ENCODE measurements at places on chromosomes 7 and 10.

DNA sequence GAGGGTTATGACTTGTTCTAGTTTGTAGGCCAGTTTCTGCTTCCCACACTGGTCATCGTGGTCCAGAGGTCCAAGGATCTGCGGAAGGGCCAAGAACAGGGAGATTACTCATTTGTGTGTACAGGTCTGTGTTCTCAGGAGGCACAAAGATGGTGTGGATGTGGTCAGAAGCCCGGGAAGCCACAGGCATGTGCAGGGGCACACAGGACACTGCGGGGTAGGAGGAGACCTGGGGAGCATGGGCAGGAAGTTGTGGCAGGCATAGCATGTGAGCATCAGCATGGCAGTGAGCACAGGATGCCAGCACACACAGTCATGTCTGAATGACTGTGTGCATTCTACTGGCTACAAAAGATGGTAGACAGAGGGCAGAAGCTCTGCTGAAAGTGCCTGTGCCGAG, 445.8 kb downstream of the PLXNA4 start:
- DNase-seq = no peak

- DNase-seq = no peak
Measured at GRCh38 chr7:105829681-105830322, 46.6 kb downstream of the ATXN7L1 start.

DNA sequence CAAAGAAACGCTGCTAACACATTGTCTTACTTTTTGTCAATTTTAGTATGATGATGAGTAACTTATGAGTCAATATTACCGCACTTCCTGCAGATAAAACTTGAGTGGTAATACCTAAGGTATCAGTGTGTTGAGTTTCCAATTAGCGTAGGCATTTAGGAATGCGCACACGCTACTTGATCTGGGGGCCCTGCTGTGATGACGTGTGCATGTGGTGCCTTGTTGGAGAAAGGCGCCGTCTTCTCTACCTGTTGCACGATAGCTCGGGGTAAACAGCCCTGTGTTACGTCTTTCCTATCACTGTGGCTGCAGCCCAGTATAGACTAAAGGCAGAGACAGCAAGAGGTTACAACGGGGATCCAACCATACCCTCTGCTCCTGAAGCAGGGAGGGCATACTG, 476.8 kb upstream of the ADARB2 start:
- no peak for DNase-seq

GRCh38 chr10:29962166-29962850, 97.1 kb downstream of the JCAD start:
- no peak for DNase-seq

DNA sequence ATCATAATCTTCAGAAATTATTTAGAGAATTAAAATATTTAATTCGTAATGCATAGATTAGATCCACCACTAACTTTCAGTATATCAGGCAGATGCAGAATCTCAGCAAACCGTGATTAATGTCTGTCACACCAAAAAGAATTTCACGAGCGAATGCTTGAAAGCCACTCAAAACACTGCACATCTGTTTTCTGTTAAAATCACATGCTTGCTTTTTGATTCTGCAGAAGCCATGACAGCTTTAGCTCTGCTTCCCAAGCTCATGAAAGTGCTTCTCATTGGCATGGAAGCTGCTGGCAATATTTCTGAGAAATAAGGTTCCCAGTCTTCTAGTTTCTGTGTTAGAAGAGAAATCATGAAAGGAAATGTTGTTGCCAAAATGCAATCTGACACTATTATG, 837.8 kb upstream of the LRRN3 start:
- no peak for DNase-seq

GRCh38 chr7:105519353-105519752, 2.7 kb downstream of the PUS7 start:
- no peak for DNase-seq

GRCh38 chr7:154738216-154738615, 264.7 kb downstream of the PAXIP1 start:
- no peak for DNase-seq

DNA sequence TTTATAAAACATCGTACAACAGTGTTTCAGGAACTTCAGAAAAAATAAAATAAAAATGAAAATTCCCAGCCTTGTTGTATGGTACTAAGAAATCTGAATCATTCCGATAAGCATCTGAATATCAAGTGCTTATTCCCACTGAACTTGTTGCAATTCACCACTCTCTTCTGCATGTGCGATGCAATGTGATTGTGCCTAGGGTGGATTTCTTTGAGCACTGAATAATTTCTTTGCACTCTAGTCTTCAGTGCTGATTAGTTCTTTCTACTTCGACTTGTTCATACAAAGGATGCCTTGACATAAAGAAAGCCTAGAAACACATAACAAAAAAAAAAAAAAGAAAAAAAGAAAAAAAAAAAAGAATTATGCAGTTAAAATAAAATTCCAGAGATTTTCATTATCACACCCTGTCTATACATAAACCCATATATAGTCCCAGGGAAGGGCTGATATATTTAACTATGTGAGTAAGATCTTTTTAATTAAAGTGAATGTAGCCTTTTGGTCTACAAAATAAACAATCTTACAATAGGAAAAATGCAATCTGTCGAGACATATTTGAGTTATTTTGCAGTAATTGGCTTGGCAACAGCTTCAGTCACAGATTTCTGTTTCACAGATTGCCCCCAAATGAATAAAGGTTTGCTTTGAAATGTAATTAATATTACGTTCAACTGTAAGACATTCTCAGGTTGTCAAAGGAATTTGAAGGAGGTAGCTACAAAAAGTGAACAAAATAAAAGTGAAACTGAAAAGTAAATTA, 1118.9 kb upstream of the CELF2 start:
- DNase-seq = no peak

DNA sequence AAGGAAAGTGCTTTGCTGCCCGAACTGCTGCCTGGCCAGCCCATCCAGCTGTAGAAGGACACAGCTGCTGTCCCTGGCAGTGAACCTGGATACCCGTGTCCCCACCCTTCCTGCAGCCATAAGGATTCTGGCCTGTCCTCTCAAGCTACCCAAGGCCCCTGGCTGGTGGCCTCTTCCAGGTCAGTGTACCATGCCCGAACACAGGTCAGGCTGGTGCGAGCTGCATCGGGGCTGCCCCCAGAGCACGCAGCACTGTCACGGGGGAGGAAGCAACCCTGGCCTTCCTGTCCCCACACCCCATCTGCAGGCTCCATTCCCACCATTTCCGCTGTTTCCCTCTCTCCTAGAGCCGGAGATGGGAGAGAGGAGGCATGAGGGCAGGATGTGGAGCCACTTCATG, 30.5 kb upstream of the PWWP2B start:
- DNase-seq = no peak

- DNase-seq = no peak
Measured at GRCh38 chr10:1050145-1050544, 1.2 kb upstream of the IDI1 start.

- peak; percentile 76 for DNase-seq
Measured at GRCh38 chr7:139043823-139044812, 8.3 kb upstream of the ZC3HAV1L start.

GRCh38 chr7:114832906-114833595, 88.8 kb upstream of the MDFIC start:
- no peak for DNase-seq

DNA sequence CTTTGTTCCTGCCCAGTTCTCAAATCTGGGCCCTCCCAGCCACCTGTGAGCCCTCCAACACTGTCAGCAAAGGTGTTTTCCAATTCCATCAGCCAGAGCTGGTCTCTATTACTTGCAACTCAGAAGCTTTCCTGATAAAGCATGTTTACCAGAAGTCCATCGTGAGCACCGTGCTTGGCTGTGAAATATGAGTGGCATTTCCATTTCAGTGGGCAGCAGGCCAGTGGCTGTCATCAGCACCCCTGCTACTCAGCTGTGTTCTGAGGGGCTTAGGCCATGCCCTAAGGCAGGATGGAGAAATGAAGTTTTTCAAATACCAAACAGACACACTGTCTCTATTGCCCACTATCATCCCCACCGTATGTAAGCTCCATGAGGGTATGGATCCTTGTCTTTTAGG, 12.7 kb upstream of the BNIP3 start:
- no peak for DNase-seq

GRCh38 chr10:60086421-60086820, 180.1 kb upstream of the CCDC6 start:
- no peak for DNase-seq

GRCh38 chr10:127534074-127534473, 15.0 kb upstream of the NPS start:
- DNase-seq = no peak

- no peak for DNase-seq
Measured at GRCh38 chr7:102883098-102883860, 29.5 kb upstream of the LRRC17 start.

GRCh38 chr10:75919913-75920312, 488.5 kb downstream of the LRMDA start:
- DNase-seq = no peak

GRCh38 chr7:1087952-1088920, at the start of gene GPER1:
GPER1 (plus strand) TSS chr7:1088113; CDS start chr7:1091729, 3,616 bp downstream.
- DNase-seq = no peak

GRCh38 chr7:3301449-3301731, 338 bp downstream of the SDK1 start:
- DNase-seq = no peak

DNA sequence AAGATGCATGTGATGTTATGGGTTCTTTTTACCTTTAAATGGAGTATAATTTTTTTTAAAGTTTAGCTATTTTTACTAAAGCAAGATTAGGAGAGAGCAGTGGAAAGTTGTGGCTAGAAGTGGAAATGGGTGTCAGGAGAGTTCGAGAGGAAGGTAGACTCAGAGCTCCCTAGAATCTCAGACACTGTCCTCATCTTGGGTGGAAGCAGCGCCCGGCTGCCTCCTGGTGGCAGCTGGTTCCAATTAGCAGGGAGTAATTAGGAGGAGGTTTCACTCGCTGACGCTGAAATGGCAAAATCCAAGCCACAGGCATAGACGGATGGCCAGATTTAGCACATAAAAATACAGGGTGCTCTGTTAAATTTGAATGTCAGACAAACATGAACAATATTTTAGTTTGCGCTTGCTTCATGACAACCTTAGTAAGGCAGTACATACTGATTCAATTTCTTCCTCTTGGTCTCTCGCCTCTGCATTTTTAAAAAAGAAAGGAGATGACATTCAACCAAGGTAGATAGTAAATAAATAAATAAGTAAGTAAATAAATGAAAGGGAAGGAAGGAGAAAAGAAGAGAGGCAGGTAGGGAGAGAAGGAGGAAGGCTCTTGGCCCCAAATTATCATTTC, 58.5 kb downstream of the LGI1 start:
- no peak for DNase-seq

DNA sequence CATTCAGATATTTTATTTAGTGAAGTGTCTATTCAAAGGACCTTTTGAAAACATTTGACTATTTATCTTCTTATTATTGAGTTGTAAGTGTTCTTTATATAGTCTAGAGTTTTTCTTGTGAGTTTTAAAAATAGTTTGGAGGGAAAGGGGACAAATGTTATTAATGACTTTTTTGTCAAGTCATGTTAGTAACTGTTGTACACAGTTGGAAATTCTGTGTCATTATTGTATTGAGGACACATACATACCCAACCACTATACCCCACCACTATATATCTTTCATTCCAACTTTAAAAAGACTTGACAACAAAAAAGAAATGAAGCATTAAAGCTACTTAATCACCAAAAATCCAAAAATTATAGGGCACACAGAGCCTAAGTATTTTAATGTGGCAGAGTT, 53.2 kb upstream of the OIT3 start:
- DNase-seq = no peak

GRCh38 chr7:24316340-24316739, 32.4 kb downstream of the NPY start:
- no peak for DNase-seq

DNA sequence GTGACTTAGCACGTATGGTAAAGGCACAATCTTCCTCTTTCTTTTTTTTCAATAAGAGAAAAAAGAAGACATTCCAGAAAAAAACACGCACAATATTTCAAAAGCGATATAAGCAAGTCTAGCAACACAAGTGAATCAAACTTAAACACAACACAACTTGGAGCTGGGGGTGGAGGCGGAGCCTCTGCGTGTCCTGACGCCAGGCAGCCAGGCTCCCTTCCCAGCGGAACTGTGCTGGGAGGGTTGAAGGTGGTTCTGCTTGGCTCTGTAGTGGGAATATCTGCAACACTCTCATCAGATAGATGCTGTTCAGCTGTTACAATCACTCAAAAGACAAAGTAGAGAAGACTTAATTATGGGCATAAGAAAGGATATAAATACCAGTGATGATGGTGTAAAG, 211.4 kb downstream of the WDR37 start:
- DNase-seq = no peak

DNA sequence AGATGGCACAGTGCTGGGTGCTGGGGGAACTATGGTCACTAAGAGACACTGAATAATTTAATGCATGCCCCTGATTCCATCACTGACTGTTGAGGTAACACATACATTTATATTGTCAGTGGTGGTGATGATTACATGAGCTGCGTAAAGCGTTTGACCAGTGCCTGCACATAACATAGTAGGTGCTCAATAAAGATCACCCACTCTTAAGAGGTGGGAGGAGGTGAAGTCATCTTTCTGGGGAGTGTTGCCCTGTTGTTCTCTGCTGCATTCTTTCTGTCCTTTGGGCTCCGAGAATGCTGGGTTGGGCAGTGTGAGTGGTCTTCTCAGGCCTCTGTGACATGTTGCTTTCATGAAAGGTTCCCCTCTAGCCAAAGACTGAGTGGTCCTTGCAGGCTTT, 68.0 kb downstream of the TCF7L2 start:
- no peak for DNase-seq

- no peak for DNase-seq
Measured at GRCh38 chr7:81903115-81903514, 133.3 kb upstream of the HGF start.

GRCh38 chr7:71769326-71769725, 637.4 kb downstream of the GALNT17 start:
- no peak for DNase-seq

DNA sequence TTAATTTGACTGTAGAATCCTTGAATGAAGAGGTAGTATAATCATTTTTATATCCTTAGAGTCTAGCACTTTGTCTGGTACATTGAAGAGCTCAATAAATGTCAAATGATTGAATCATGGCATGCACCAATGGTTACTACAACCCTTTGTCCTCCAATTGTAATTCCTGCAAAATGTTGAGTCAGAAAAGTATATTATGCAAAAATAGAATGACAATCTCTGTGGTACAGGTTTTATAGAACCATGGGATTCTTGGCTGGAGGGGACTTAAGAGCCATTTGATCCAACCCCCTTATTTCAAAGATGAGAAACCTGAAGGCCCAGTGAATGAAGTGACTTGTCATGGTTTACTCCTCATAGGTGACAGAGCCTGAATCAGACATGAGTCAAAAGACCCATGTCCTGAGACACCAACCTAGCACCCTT, 30.9 kb upstream of the SMKR1 start:
- DNase-seq = no peak

DNA sequence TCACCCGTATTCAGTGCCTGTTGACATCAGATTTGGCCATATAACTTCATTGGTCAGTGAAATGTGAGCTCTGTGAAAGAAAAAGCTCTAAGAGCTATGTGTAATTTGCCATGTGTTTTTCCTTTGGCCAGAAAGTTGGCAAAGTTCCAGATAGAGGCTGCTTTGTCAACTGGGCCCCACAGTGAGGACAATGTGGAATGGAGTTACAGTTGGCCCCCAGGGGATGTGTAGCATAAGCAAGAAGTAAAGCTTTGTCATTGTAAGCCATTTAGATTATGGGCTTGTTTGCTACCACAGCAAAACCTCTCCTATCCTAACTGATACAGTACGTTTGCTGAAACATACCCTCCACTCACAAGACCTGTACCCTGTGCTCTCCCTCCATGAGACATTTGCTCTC, 119.1 kb upstream of the HABP2 start:
- no peak for DNase-seq

- DNase-seq = no peak
Measured at GRCh38 chr10:86992456-86992855, 24.2 kb downstream of the ADIRF start.
